ENCODE measurements at places on chromosomes 3 and 15.
A peak's percentile ranks its signal among the peaks of the same experiment; 100 is the strongest.

GRCh38 chr15:33086500-33087121 lies 107.9 kb downstream of the FMN1 start:
- peak; percentile 64 for DNase-seq

DNA sequence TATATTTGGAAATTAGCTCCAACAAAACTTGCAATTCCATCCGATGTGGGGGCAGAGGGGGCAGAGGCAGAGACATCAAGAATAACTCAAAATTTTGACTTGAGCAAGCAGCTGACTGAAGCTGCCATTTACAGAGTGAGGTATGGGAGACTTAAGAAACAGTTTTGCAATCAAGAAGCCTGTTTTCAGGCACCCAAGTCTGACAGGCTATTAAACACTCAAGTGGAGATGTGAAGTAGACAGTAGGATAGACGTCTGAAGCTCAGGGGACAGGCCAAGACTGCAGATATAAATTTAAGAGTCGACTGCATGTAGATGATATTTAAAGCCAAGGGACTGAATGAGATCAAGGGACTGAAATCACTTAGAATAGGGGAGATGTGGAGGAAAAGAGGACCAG lies 9.9 kb upstream of the SH3BP5 start:
- DNase-seq, result peak; percentile 51

DNA sequence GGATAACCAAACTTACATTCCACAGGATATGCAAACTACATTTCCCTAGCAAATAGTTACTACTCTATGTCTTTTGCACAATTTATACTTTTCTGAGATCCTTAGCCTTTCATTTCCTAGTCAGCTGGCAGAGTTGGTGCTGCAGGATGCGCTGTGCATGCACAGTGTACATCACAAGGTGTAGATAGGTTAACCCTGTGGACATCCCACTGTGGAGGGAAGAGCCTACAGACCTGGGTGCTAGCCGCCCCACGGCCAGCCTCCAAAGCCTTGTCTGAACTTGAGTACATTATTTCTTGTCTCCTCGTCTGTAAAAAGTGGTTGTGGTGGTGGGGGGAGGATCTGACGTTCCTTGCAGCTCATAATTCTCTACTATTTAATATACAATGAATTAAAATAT lies 3.5 kb downstream of the TNFSF10 start:
- no peak for DNase-seq

- no peak for DNase-seq
Observed at GRCh38 chr3:13066236-13066635, 7.0 kb downstream of the IQSEC1 start.

- no peak for DNase-seq
Observed at GRCh38 chr3:179292450-179292849, 30.4 kb upstream of the ZNF639 start.

DNA sequence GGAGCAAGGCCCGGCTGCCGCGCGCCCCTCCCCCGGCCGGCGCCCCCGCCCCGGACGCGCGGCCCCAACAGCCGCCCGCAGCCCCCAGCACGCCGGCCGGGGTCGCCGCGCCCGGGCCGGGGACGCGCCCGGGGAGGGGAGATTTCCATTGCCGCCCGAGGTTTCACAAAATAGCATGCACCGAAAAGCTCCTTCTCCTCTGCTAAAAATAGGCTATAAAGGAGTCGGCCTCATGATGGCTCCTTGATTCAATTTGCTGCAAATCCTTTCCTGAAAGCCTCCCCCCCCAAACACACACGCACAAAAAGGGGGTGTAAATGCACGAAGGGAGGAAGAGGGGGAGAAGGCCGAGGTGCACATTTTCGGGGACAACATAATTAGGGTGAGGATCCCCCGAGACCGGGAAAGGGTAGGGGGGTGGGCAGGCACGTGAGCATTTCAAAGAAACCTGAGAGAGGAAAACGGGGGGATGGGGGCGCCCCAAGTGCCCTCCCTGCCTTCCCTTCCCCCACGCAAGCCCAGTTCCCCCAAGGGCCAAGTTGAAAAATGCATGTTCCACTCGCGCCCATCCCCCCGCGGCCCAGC lies 734 bp downstream of the TBL1XR1 start:
- peak; percentile 9 for DNase-seq

DNA sequence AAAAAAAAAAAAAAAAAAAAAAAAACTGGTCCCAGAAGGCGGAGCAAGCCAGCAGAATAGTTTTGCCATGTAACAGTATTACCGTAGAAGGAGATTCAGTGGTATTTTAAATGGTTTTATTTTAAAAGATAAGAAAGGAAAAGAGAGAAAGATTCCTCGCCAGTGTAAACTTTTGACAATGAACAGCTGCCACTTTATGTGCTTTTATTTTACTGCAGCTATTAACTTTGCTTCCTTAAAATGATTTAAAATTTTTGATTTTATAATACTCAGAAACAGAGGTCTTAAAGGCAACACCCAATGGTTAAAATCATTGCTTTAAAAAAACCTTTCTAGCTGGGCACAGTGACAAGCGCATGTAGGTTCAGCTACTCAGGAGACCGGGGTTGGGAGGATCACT lies 46.8 kb downstream of the TMCO5A start:
- no peak for DNase-seq

DNA sequence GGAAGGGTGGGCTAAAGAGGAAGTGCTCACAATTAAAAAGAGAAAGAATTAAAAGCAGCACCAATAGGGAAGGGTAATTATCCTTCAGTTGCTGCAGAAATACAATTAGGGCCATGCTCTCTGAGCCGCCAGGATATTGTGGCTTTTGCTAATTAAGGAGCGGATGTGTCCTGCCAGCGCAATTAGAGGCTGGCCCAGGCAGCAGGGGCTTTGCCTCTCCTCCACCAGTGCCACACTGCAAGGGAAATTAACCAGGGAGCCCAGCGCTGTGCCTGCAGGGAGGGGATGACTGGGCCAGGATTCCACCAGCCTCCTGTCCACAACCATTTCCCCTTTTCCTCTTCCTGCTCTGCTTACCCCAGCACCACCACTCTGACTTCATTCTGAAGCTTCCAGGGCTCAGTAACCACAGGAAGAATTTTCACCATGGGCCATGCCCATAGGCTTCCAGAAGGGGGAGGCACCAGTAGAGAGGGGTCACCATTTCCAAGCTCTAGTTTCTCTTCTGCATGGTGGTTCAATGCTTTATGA lies 10.4 kb upstream of the AEN start:
- peak; percentile 73 for DNase-seq

DNA sequence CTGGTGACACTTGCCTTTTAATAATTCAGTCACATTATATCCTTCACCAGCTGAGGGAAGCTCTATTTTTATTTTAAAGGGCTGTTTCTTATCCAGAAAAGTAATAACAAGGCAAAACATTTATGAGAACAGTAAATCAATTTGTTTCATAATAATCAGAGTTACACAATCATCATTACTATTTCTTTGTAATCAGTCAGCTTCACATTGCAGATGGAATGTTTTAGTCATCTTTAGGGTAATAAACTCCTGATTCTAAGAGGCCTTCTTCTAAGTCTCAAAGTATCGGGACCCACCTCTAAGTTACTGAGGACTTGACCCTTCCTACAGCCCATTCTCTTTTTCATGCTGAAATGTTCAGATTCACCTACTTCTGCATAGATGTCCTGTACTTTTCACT lies 298.3 kb upstream of the TGFBR2 start:
- DNase-seq, result peak; percentile 46

All from inflammatory macrophage treated with lipopolysaccharide for 4 hours (primary cell).